ENCODE measurements at places on chromosomes 6 and 20. TPM values are rescaled to one million over a fixed set of nuclear protein-coding genes. Genes with fewer than 3 reads are reported as not detected.
A peak's percentile ranks its signal among the peaks of the same experiment; 100 is the strongest.

The HLA-DQB1 gene
- 7.2 TPM for total RNA-seq

The PNLDC1 gene
- 0.66 TPM for total RNA-seq

The CNR1 gene
- total RNA-seq, result 30.2 TPM

The SCRT2 gene
- total RNA-seq, result not detected

The C6orf132 gene
- total RNA-seq, result 10.2 TPM

The PPP1R14C gene
- total RNA-seq, result 5.6 TPM

The PROKR2 gene
- total RNA-seq, result not detected

The BTBD9 gene
- total RNA-seq, result 25.5 TPM

The PRDM13 gene
- total RNA-seq, result not detected

The SLC4A11 gene
- 3.1 TPM for total RNA-seq

The SCP2D1 gene
- not detected for total RNA-seq

DNA sequence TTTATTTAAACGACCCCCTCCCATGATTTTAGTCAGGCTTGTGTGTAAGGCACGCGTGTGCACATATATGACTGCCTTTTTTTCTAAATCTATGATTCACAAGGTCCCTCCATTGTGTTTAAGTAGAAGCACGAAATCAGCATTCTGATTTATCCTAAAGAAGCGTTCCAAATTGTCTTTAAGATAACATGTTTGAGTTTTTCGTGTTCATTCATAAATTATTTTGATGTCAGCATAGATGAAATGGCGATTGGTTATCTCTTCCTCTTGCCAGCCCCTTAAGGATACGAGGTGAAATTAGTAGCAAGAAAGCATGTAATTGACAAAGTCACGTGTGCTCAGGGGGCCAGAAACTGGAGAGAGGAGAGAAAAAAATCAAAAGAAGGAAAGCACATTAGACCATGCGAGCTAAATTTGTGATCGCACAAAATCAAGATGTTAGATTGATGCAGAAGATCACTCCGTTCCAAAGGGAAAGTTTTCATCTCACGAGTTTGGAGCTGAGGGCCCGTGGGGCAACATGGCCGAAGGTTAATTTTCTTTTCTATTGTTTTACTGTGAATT, at the start of gene LIN28B:
LIN28B (plus strand) TSS at position 377 of the 564 bp plus-strand sequence; CDS start at position 521, 144 bp downstream.
- DNase-seq, result no peak
- no peaks in the 10 kb centered on the region for H3K36me3 ChIP-seq
- H3K27me3 ChIP-seq, result peaks cover 82% of the 10 kb centered on the region
- peaks cover 2% of the 10 kb centered on the region for H3K4me1 ChIP-seq
- H3K27ac ChIP-seq, result no peak within 1 kb of the TSS

GRCh38 chr6:75085931-75086635, 119.8 kb downstream of the COL12A1 start:
- H3K4me1 ChIP-seq, result no peaks in the 10 kb centered on the region
- no peaks in the 10 kb centered on the region for H3K36me3 ChIP-seq
- no peak for DNase-seq
- no peak overlapping the region for H3K4me3 ChIP-seq

- DNase-seq, result peak; percentile 31
- H3K27me3 ChIP-seq, result no peaks in the 10 kb centered on the region
- no peak overlapping the region for H3K27ac ChIP-seq
- H3K4me1 ChIP-seq, result no peaks in the 10 kb centered on the region
- H3K4me3 ChIP-seq, result no peak overlapping the region
Measured at GRCh38 chr20:63134201-63134612, 81.7 kb downstream of the YTHDF1 start.

DNA sequence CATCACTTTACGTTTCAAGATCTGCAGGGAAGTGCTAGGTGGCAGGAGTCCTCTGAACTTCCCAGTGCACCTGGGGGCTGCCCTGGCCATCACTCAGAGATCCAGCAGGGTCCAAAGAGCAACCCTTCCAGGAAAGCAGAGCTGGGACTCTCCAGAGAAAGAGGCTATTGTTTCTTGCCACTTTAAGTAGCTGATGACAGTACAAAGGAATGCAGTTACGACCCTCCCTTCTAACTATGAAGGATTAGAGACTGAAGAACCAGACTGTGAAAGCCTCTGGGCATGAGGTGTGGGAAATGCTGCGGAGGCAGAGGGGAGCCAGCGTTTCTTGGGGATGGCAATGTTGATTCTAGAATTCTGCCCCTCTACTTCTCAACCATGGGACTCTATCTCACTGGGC, 189.1 kb upstream of the SUPT3H start:
- no peak overlapping the region for H3K27ac ChIP-seq
- H3K4me3 ChIP-seq, result no peak overlapping the region
- DNase-seq, result no peak
- no peaks in the 10 kb centered on the region for H3K27me3 ChIP-seq
- H3K4me1 ChIP-seq, result no peaks in the 10 kb centered on the region
- no peaks in the 10 kb centered on the region for H3K36me3 ChIP-seq

- H3K27me3 ChIP-seq, result no peaks in the 10 kb centered on the region
- H3K4me1 ChIP-seq, result no peaks in the 10 kb centered on the region
- no peak for DNase-seq
- H3K4me3 ChIP-seq, result no peak overlapping the region
- no peak overlapping the region for H3K27ac ChIP-seq
Measured at GRCh38 chr6:106056746-106057390, 29.3 kb upstream of the PRDM1 start.

GRCh38 chr6:130500693-130501092, 134.9 kb downstream of the TMEM200A start:
- peak overlapping the region; percentile 12 for H3K27ac ChIP-seq
- no peak overlapping the region for H3K4me3 ChIP-seq
- no peaks in the 10 kb centered on the region for H3K27me3 ChIP-seq

DNA sequence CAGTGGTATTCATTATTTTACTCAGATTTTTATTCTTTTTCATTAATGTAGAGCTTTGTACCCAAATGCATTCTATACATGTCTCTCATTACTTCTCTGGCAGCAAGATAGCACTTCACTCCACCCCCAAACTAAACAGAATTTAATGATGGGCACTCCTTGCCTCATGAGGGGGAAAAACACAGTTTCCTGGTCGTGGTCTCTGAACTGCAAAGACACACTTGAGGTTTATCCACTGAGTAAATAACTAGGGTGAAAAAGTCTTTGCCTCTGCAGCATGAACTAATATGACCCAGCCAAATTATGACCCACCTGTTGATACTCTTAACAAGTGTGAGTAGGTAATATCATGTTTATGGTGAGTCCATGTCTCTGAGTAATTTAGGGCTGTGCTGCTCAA, 785.2 kb upstream of the FLRT3 start:
- no peaks in the 10 kb centered on the region for H3K36me3 ChIP-seq
- no peak overlapping the region for H3K4me3 ChIP-seq
- H3K27me3 ChIP-seq, result no peaks in the 10 kb centered on the region

DNA sequence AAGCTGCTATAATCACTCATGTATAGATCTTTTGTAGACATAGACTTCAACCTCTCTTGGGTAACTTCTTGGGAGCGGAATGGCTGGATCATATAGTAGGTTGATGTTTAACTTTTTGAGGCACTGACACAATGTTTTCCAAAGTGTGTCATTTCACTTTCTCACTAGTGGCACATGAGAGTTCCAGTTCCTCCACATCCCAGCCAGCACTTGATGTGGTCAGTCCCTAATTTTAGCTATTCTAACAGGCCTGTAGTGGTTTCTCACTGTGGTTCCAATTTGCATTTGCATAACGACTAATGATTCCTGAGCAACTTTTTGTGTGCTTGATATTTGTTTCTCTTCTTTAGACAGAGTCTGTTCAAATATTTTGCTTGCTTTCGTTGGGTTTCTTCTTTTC, 221.3 kb downstream of the DLL1 start:
- no peaks in the 10 kb centered on the region for H3K27me3 ChIP-seq
- no peak overlapping the region for H3K4me3 ChIP-seq
- no peak for DNase-seq

GRCh38 chr6:33008944-33009861, at the start of gene HLA-DOA:
Gene HLA-DOA (minus strand): TSS chr6:33009591.
- no peaks in the 10 kb centered on the region for H3K4me1 ChIP-seq
- H3K36me3 ChIP-seq, result no peaks in the 10 kb centered on the region
- H3K27ac ChIP-seq, result no peak within 1 kb of the TSS

- H3K36me3 ChIP-seq, result no peaks in the 10 kb centered on the region
- no peak overlapping the region for H3K4me3 ChIP-seq
Measured at GRCh38 chr6:163776196-163776905, 361.8 kb downstream of the QKI start.

- no peaks in the 10 kb centered on the region for H3K36me3 ChIP-seq
- H3K27ac ChIP-seq, result no peak overlapping the region
- no peak for DNase-seq
- H3K4me1 ChIP-seq, result no peaks in the 10 kb centered on the region
- no peaks in the 10 kb centered on the region for H3K27me3 ChIP-seq
Measured at GRCh38 chr6:93343476-93343875, 75.9 kb downstream of the EPHA7 start.

DNA sequence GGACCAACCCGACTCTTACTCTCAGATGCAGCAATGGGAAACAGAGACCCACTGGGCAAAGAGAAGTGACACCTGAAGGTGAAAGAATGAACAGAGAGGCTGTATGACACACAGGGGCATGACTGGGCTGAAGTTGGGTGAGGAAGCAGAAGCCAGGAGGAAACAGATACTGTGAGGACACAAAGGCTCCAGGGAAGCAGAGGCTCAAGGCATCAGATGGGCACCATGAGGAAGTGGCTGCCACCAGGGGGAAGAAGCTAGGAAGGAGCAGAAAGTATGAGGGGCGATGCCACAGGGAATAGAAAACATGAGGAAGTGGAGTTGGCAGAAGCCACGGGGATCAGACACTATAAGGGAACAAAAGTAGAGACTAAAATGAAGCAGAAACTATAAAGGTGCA, 30.9 kb upstream of the OCSTAMP start:
- no peak overlapping the region for H3K4me3 ChIP-seq
- DNase-seq, result no peak
- H3K27me3 ChIP-seq, result no peaks in the 10 kb centered on the region

DNA sequence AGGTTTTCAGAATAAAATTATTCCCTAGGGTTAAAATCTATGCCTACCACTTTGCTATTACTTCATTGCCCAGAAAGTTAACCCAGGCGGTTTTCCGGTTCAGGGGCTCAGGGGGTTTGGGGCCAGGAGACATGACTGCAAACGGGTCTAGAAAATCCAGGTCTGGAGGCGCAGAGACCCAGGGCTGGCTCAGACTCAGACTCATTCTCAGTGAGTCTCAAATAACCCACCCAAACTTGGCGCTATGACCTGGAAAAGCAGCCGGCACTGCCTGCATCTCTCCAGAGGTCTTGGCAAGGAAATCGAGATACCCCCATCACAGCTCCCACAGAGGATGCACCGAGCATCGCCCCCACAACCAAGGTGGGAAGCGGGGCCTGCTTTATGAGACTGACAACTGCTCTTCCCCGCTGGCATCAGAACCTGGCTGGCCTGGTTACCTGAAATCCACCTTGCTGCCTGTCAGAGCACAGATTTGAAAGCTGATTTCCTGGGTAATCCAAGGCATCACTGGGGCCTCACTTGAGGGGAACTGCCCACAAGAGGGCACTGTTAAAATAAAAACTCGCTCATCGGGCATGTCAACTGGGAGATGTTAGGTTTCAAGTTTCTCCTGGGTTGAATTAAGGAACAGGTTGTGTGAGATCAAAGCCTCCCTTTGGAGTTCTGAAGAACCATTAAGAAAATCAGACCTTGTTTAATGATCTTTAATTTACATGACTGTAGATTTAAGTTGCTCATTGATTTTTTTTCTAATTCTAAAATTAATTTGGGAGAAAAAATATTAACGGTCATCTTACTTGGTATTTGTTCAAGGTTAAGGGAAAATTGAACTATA, 55.1 kb downstream of the KIF16B start:
- no peak overlapping the region for H3K27ac ChIP-seq
- DNase-seq, result no peak
- no peaks in the 10 kb centered on the region for H3K27me3 ChIP-seq
- H3K4me1 ChIP-seq, result no peaks in the 10 kb centered on the region

DNA sequence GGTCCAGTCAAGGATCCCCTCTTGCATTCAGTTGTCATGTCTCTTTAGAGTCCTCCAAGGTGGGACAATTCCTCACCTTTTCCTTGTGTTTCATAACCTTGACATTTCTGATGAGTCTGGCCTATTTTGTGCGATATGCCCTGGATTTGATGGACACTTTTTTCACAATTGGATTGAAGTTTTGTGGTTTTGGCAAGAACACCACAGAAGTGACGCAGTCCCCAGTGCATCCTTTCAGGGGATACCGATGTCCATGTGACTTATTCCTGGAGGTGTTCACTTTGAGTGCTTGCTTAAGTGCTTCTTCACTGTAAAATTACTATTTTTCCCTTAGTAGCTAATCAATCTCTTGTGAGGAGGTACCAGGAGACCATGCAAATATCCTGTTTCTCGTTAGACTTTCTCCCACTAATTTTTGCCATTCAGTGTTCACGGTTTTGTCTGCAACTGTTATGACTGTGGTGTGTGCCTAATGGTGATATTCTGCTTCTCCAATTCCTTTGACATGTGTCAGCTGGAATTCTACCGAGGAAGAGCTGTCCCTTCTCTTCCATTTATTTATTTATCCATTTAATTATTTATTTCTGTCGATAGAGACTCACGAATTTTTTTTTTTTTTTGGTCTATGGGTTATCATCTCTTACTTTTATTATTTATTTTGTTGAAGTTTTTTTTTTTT, 30.8 kb downstream of the BPIFB4 start:
- H3K27ac ChIP-seq, result no peak overlapping the region
- H3K36me3 ChIP-seq, result no peaks in the 10 kb centered on the region
- no peak for DNase-seq
- H3K27me3 ChIP-seq, result no peaks in the 10 kb centered on the region

- no peak for DNase-seq
- no peaks in the 10 kb centered on the region for H3K27me3 ChIP-seq
- no peak overlapping the region for H3K27ac ChIP-seq
- H3K36me3 ChIP-seq, result peaks cover 9% of the 10 kb centered on the region
- no peak overlapping the region for H3K4me3 ChIP-seq
- H3K4me1 ChIP-seq, result no peaks in the 10 kb centered on the region
Measured at GRCh38 chr6:41931792-41932191, 9.8 kb downstream of the CCND3 start.

GRCh38 chr6:145036236-145036635, 699.1 kb downstream of the EPM2A start:
- no peak for DNase-seq
- no peak overlapping the region for H3K27ac ChIP-seq
- no peaks in the 10 kb centered on the region for H3K36me3 ChIP-seq
- H3K4me3 ChIP-seq, result no peak overlapping the region
- H3K4me1 ChIP-seq, result no peaks in the 10 kb centered on the region

GRCh38 chr6:108875161-108875555, 26.9 kb downstream of the ARMC2 start:
- no peak for DNase-seq
- no peak overlapping the region for H3K4me3 ChIP-seq
- peaks cover 4% of the 10 kb centered on the region for H3K4me1 ChIP-seq
- H3K27me3 ChIP-seq, result no peaks in the 10 kb centered on the region

DNA sequence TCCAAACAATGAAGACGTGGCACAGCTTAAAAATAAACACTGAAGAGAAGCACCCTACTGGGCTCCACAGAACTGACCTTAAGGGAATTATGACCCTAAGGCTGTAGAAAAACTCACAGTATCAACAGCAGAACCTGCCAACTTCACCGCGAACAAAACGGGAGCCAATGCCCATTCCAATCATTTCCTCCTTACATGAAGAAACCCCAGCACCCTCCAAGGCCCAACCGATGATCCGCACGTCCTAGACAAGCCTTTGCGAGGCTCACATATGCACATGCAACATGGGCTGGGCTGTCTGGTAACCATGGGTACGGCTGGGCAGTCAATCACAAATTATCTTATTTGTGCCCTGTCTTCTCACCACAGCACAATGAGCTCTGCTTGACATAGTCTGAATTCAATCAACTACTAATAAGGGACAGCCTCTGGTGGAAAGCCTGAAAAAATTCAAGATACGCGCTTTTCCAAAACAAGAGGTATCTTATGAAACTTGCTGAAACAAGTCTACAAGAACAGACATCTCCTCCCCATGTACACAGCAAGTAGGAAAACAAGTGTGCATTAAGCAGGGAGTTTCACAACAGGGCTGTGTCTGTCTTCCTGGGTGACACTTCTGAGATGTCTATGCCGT, 1.7 kb downstream of the DIDO1 start:
- peak overlapping the region; percentile 97 for H3K4me3 ChIP-seq
- H3K4me1 ChIP-seq, result peaks cover 13% of the 10 kb centered on the region
- H3K27ac ChIP-seq, result peak overlapping the region; percentile 99
